ENCODE measurements at places on chromosomes 2 and 18.

DNA sequence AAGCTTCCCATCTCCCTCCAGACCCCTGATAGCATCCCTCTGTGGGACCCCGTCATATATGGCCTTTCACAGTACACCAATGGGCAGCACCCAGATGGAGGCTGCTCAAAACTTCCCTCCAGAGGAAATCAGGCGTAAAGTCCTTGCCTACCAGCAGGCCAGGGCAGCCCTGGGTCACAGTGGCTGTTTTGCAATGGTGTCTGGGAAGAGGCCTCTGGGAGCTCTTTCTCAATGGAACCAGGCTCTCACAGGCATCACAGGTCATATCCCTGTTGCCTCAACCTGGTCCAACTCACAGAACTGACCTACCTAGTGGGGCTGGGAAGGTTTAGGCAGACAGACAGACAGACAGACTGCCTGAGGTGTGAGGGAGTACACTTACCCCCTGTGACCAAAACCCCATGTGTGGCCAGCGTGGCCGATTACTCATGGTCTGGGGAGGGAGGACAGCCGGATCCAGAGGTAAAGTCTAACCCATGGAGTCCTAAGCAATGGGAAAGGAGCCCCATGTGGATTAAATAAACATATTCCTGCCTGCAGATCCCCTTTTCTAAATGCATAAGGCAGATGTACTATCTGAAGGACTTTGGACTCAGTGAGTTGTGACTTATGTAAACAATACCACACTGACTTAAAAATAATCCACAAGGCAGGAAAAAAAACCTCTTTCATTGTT is 58.2 kb downstream of the BCL2L11 start:
- DNase-seq, result no peak

DNA sequence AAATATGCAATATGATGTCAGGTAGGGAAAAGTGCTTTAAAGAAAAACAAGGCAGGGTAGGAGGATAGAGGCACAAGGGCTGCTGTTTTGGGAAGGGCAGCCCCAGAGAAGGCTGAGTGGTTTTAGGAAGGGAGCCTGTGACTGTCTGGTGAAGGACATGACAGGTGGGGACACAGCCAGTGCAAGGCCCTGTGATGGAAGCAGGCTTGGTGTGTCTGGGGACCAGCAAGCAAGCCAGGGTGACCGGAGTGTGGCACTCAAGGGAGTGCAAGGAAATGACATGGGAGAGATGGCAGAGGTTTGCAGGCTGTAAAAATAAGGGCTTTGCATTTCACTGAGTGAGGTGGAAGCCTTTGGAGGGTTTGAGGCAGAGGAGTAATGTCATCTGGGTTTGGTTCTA is 62.0 kb downstream of the LTBP1 start:
- DNase-seq, result no peak

- no peak for DNase-seq
These were observed 859.1 kb upstream of the GCFC2 start for GRCh38 chr2:76569819-76570218.

GRCh38 chr2:172226244-172227061 is 123.8 kb upstream of the DLX2 start:
- DNase-seq, result no peak

- DNase-seq, result no peak
These were observed 55.1 kb downstream of the MREG start for GRCh38 chr2:215958257-215958656.

GRCh38 chr2:151063271-151063670 is 198.4 kb downstream of the RBM43 start:
- no peak for DNase-seq

DNA sequence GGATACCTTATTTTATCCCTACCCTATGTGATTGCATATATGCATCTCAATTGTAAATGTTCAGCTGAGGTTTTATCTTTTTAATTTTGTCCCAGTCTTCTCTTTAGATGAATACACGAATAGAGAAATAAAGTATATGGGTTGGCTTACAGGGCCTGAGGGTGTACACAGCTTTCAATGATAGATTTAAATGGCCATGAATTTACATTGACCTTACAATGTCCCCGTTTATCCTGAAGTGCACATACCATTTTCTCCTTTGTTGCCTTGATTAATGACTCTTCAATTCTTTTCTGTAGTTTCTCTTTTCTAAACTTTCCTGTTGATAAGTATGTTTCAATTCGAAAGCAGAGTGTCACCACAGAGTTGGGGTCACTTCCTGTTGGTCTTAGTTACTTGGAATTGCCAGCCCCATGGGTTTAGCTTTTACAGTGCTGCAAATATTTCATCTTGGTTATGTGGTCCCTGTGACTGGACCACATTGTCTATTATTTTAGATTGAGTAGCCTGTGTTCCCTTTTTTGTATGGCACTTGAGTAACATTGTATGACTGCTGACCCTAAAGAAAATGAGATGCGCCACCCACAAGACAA is 1616.3 kb upstream of the ACVR2A start:
- no peak for DNase-seq

GRCh38 chr2:107325981-107326786 is 440.2 kb upstream of the ST6GAL2 start:
- no peak for DNase-seq

DNA sequence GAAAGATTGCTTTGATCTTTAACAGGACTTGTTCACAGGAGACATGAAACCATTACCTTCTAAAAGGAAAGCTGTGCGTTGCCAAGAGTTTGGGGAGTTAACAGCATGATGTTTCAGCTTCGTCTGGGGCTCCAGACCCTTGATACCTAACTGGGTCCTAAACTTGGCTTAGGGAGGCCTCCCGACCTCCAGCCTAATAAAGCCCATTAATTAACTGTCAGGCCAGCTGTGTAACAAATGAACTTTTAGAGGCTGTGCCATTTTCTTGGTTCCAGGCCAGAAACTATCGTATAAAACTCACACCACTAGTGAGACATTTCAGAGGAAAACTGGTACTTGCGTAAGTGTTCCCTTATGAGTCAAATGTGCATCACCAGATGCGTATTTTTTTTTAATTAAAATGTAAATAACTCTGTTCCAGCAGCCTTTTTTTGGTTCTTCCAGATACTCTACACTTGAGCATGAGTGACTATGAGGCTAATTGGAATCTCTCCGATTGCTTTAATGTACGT is 236.5 kb downstream of the BCL2 start:
- no peak for DNase-seq

DNA sequence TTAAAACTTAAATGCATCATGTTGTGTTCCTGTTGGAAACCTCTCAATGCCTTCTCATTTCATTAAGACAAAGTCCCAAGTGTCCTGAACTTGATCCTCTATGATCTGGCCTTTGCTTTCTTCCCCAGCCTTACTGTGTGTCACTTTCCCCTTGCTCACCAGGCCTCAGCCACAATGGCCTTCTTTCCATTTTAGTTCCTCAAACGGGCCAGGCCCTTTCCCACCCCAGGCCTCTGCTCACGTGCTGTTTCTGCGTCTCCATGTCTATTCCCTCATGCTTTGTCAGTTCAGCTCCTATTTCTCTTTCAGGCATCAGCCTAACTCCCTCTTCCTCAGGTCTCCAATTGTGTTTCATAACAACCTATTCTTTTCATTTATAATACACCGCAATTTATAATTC is 19.5 kb downstream of the CXCR4 start:
- DNase-seq, result no peak

DNA sequence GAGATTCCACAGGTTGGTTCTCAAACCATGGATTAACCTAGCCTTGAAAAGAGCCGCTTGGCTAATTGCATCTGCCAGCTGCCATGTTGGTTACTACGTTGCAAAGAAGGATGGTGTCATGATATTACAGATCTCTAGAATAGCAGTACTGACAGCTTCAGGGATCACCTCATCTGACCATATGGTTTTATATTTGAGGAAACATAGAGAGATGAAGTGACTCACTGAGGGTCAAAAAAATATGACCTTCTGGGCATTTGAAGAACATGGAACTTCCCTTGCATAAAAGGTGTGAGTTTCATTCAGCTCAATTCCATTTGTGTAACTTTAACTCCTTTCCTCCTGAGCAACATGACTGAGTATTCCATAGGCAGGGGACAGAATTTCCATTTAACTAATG is 242.3 kb downstream of the SETBP1 start:
- no peak for DNase-seq

DNA sequence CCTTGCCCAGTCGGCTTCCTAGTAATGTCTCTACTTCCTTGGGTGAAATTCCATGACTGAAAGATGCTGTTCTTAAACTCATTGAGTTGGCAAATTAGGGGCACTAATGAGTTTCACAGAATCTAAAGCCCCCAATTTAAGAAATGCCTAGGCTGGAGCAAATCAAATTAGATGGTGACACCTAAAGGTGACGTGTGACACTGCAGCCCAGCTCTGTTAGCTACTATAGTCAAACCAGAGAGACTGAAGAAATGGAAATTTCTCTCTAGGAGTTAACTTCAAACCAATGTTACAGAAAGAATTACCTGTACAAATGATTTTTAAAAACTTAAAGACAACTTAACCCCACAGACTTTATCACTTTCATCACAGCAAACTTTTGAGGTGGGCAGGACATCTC is 37.2 kb downstream of the LCT start:
- no peak for DNase-seq

GRCh38 chr2:106180602-106181001 is 13.5 kb downstream of the UXS1 start:
- no peak for DNase-seq

DNA sequence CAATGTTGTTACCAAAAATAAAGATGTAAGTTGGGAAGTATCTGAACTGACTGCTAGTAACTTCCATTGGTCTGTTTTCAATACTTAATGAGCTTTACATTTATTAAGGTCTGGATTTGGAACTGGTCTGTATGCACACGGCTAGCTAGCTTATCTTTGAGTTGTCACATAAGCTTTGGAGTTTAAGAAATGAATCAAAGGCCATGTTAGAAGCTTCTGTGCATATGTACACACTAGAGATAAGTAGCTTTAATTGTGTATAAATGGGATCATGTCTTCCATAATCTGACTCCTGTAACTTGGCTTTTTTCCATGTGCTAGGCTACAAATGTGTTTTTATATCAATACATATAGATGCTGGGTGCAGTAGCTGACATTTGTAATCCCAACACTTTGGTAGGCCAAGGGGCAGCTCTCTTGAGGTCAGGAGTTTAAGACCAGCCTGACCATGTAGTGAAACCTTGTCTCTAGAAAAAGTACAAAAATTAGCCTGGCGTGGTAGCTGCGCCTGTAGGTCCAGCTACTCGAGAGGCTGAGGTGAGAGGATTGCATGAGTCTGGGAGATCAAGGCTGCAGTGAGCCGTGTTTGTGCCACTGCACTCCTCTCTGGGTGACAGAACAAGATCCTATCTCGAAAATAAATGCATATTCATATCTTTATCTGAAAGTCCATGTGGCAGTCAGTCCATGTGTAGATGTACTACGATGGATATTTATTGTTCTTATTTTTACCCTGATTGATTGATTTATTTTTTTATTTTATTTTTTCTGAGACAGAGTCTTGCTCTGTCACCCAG is 27.2 kb downstream of the ATIC start:
- no peak for DNase-seq

DNA sequence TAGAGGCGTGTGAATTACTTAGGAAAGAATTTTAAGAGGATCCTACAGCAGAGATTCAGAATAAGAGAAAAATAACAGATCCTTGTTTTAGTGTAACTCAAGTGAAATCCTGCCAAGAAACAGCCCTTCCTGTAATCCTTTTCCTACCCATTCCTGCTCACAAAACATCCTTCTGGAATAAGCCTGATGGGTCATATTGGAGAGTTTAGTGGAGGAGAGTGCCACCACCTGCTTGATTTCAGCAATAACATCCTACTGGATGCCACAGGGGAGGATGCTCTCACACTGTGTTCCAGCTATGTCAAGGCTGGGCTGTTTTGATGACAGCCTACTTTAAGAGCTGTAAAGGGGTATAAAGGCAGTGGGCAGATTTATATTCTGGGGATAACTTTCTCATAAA is 54.8 kb upstream of the CCDC178 start:
- DNase-seq, result peak; percentile 15

- no peak for DNase-seq
These were observed 29.5 kb downstream of the ANXA4 start for GRCh38 chr2:69771461-69771860.

DNA sequence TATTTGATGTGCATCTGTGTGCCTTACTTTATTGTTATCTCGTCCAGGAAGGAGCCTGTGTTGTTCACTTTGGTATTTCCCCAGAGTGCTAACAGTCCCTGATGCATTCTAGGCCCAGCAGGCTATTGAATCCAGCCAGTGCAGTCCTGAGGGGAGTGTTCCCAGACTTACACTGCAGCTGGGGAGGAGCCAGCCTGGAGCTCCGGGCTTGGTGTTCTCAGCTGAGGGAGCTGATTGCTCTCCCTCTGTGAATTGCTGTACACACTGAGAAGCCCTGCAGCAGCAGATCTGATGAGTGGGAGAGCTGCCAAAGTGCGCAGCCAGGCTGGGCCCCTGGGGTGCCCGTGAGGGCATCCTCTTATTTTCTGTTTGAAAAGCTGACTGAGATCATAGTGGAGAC is 159.2 kb downstream of the GALNT3 start:
- DNase-seq, result no peak

- no peak for DNase-seq
These were observed 155.3 kb downstream of the UXS1 start for GRCh38 chr2:106038601-106039375.

DNA sequence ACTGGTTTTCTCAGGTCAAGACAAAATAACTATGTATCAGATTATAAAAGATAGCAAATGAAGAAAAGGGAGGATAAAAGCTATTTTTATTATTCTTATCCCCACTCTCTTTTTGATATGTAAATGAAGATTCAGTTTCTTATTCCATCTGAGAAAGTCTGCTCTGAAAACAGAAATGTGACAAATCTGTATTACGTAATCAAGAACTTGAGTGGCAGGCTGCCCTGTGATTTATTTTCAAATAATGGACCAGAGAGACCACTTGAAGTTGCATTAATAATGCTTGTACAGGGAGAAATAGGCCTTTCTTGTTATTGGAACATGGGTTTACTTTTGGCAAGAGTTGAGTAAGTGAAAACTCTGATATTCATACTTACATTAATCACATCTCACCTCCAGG is 727.4 kb downstream of the DPP10 start:
- DNase-seq, result no peak

DNA sequence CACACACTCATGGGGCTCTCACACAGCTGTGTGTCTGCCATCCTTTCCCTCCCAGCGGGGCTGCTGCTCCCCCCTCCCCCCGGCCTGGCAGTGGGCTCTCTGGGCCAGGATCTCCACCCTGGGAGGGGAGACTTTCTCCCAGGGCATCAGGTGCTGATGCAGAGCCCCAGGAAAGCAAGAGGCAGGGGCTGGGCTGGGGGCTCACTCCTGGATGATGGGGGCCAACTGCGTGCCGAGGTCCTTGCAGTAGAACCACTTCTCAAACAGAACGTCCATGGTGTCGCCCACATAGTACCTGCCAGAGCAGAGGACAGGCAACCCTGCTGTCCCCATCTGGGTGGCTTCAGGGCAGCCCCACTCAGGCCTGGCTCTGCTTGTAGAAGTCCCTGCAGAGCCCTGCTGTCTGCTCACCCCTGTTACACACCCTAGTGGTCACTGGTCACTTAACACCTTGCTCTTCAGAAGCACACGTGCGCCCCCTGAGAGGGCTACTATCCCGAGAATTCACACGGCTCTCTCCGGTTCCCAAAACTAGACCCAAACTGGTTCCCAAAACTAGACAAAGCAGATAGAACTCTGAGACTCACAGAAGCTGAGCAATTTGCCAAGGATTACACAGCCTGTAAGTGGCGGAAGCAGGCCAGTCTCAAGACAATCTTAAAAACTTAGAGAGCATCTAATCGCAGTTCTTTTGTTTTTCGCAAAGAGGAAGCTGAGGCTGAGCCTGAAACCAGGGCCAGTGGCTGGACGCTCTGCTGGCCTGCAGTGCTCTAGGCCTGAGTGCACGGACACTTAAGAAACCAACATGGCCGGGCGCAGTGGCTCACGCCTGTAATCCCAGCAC is 6.6 kb upstream of the OXER1 start:
- DNase-seq, result no peak
